ENCODE measurements at places on chromosomes 4 and X.

- DNase-seq = no peak
These were observed 193.0 kb upstream of the LCORL start for GRCh38 chr4:18214411-18215055.

- DNase-seq = no peak
These were observed 112.3 kb upstream of the IL15 start for GRCh38 chr4:141524116-141524515.

- no peak for DNase-seq
These were observed 39.3 kb upstream of the RAP2C start for GRCh38 chrX:132258509-132258908.

GRCh38 chr4:184007891-184008290 lies 102.8 kb downstream of the STOX2 start:
- no peak for DNase-seq

- DNase-seq = no peak
These were observed 125.4 kb downstream of the ATXN3L start for GRCh38 chrX:13194291-13195103.

- no peak for DNase-seq
These were observed 8.2 kb downstream of the ATP5ME start for GRCh38 chr4:665751-666435.

- DNase-seq = no peak
These were observed 57.6 kb downstream of the PROM1 start for GRCh38 chr4:16026160-16026761.

DNA sequence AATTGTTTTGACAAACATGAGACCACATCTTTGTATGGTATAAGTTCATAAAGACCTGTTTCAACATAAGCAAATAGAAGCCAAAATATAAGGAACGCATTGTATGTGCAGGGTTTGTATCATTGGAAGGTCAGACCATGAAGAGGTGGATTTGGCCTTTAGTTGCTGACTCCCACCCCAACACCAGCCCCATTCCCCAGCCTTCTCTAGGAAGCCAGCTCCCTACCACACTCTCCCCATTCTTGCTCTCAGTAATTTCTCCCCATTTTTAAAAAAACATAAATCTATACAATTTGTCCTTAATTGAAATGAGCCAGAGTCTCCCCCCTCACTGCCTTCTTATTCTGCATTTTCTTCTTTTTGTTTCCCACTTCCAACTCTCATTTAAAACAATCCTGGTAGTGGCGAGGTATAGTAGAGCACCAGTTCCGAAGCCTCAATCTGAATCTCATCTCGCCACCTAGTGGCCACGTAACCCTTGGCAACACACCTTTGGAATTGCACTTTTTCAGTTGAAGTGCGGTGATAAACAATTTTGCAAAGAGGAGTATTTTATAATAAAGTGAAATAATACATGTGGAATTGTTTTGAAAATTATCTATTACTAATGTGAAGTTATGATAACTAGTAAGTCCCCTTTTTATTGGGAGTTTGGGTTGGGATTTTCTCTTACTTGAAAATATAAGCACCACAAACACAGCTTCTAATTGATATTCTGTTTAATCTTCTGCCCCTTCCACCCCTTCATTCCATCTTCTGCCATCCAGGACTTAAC lies 126.6 kb downstream of the ASB9 start:
- DNase-seq = no peak

DNA sequence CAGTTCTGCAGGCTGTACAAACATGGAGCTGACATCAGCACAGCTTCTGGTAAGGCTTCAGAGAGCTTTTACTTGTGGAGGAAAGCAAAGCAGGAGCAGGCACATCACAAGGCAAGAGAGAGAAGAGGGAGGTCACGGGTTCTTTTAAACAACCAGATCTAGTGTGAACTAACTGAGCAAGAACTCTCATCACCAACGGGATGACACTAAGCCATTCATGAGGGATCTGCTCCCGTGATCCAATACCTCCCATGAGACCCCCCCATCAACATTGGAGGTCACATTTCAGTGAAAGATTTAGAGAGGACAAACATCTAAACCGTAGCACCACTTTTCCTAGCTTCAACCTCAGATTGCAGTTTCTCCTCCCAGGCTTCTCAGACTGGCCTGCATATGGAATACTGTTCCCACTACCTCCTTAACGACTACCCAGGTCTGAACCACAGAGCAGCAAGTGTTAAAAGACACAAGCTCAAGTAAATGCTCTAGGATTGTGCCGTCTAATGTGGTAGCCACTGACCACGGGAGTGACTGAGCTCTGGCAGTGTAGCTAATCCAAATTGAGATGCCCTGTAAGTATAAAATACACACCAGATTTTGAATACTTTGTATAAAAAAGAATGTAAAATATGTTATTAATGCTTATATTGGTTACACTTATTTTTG lies 192.7 kb downstream of the PTTG2 start:
- no peak for DNase-seq

DNA sequence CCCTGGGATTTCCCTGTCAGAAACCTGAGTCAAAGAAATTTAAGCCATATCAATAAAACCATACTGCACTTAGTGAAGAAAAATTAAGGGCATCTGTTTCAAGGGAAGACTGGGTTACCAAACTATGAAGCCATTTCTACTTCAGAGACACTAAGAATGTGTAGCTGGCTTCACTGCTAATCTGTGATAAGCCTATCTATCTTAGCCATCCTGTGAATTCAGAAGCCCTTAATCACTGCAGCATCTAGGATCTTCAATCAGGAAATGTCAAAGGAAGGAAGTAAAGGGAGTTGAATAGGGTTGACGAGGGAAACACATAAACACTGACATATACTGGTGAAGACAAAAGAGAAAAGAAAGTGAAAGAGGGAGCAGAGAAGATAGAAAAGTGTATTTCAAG lies 777.6 kb upstream of the DIAPH2 start:
- no peak for DNase-seq

GRCh38 chrX:102712981-102713625 lies 855 bp downstream of the GPRASP2 start:
- no peak for DNase-seq

DNA sequence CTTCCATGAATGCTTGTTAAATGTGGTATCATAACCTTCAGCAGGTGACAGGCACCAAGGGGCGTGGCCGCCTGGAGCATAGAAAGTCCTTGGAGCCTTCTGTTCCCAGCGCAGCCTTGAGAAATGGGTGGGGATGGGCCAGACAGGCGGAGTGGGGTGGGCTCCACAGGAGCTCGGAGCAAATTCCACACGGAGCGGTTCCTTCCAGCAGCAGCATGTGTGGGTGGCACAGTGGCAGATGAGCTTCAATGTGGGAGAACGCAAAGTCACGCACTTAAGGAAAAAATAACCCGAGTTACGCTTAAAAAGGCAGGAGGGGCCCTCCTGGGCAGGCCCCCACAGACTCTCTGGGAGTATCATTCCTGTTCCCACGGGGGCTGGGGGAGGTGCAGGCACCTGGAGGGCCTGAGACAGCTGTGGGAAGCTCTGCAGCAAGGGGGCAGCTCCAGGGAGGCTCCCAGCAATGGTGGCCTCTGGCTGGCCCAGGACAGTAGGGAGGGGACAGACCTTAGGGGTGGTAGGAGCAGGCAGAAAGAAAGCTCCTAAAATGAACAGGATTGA lies 15.3 kb downstream of the TMEM271 start:
- no peak for DNase-seq

DNA sequence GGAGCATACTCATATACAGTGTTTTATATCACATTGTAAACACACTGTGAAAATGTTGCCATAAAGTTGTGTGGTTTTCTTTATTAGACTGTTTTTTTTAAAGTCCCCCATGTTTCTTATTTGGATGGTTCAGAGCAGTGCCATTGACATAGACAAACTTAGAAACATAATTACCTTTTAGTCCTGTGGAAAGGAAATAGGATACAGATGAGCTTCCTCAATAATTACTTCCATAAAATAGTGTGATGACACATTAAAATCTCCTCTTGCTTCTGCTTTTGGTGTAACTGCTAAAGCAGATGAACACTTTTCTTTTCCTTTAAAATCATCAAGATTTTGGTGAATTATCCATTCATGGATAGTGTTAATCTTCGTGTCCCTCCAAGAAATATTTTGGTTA lies 52.9 kb upstream of the LIMCH1 start:
- DNase-seq = no peak

GRCh38 chr4:24835696-24836095 lies 40.3 kb downstream of the SOD3 start:
- DNase-seq = no peak

DNA sequence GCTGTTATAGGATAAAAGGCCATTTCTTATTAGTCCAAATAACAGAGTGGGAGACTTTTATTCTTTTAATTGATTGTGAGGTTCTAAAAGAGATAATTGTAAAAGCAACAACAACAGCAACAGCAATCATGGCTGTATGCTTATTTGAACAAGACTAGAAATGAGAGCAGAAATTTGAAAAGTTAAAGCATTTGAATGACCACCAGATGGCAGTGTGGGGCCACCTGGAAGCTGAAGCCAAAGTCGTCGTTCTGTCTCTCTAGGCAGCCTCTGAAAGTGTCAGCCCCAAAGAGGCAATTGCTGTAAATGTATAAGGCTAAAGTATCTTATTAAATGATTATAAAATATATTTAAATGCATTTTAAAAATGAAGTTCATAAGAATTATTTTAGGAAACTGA lies 42.2 kb downstream of the SH2D1A start:
- DNase-seq = peak; percentile 20

DNA sequence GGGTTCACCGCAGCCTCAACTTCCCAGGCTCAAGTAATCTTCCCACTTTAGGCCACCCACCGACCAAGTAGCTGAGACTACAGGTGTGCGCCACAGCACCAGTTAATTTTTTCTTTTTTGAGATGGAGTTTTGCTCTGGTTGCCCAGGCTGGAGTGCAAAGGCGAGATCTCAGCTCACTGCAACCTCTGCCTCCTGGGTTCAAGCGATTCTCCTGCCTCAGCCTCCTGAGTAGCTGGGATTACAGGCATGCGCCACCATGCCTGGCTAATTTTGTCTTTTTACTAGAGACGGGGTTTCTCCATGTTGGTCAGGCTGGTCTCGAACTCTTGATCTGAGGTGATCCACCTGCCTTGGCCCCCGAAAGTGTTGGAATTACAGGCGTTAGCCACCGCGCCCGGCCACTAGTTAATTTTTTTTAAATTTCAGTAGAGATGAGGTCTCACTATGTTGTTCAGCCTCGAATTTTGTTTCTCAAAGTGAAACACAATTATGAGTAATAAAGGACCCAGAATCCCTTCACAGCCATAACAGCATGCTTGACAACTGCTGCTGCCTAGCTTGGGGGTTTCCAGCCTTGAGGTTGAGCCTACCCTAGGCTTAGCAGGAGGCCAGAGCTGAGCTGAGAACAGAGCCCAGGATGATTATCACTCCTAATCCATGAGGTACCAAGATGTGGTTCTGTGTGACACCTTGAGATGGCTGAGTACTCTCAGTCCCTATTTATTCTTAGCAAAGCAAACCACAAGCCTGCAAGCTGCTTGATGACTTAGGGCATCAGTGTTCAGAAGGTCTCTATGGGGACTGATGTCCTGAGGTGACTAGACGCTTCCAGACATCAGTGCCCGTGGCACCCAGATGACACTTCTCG lies 41.6 kb upstream of the NKRF start:
- peak; percentile 57 for DNase-seq

GRCh38 chrX:28391528-28391927 lies 195.7 kb upstream of the IL1RAPL1 start:
- no peak for DNase-seq

DNA sequence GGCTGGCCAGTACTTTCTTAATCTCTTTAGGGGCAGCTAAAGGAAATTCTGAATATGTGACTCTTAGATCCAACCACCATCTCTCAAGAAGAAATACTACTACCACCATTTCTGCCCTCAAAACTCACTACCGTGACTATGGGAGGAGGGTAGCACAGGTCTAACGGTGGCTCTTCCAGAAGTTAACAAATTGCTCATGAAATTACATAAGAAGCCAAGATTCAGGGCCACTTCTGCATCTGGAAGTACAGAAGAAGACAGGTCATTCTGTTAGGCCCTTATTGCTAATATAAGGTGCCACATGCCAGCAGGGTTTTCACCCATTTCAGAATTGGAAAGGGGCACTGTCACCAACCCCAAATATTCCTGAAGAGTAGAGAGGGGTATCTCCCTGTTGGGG lies 19.6 kb upstream of the NKRF start:
- DNase-seq = no peak

GRCh38 chr4:114156371-114156770 lies 176.9 kb upstream of the ARSJ start:
- no peak for DNase-seq

GRCh38 chrX:70480660-70481018 lies 36.0 kb downstream of the DLG3 start:
- no peak for DNase-seq

GRCh38 chrX:15929194-15929593 lies 74.6 kb upstream of the AP1S2 start:
- no peak for DNase-seq

GRCh38 chr4:133347409-133347808 lies 198.3 kb downstream of the PCDH10 start:
- no peak for DNase-seq

DNA sequence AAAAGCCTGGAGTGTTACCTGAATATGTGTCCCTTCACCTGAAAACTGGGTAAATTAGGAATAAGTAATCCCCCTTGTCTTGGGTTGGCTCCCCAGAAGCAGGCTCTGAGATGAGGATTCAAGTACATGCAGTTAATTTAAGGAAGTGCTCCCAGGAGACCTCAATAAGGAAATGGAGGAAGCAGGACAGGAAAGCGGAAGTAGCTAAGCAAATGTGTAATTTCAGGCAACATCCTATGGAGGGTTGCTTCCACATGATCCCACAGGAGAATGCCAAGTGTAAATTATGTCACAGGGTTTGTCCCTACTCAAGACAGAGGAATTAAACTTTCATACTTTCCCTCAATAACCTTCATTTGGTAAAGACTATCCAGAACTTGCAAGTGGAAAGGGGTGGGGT lies 48.1 kb upstream of the ARHGEF6 start:
- DNase-seq = no peak

DNA sequence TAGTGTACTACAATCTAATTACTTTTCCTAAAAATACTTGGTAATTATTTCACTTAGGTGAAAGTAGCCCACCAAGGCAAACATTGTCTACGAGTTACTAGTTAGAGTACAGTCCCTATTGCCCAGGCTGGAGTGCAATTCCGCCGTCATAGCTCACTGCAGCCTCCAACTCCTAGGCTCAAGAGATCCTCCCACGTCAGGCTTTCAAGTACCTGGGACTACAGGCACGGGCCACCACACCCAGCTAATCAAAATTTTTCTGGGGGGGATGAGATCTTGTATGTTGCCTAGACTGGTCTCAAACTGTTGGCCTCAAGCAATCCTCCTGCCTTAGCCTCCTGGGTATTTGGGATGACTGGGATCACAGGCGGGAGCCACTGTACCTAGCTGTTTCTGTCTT lies 21.9 kb downstream of the FAM193A start:
- no peak for DNase-seq

DNA sequence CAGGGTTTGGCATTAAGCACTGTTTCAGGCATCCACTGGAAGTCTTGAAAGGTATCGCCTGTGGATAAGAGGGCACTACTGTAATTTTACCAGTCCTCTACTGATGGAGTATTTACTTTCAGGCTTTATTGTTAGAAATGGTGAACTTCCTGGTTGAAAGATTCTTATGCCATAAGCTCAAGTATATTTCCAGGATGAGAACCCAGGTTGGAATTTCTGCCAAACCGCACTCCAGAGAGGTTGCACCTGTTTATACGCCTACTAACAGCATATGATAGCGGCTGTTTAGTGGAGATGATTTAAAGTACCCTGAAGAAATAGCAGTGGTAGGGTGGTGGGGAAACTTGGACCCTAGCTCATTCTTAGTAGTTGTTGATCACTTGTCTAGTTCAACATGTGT lies 9.9 kb downstream of the FNIP2 start:
- DNase-seq = no peak
